Adrenal gland (tissue), 19 donors: ENCODE measurements at places on chromosomes 2 and 18. TPM values are rescaled to one million over a fixed set of nuclear protein-coding genes. Genes with fewer than 3 reads are reported as not detected.

The KIDINS220 gene
- 17.1 TPM for polyA plus RNA-seq

The KIF3C gene
- 2.8 TPM for polyA plus RNA-seq

The CD28 gene
- polyA plus RNA-seq, result 0.13 TPM

The CROCC2 gene
- 0.07 TPM for polyA plus RNA-seq

The ROCK1 gene
- polyA plus RNA-seq, result 32.6 TPM

The NYAP2 gene
- polyA plus RNA-seq, result 0.07 TPM

The CTNNA2 gene
- polyA plus RNA-seq, result 1.1 TPM

The FEV gene
- polyA plus RNA-seq, result 3.5 TPM

The POTEI gene
- not detected for polyA plus RNA-seq

The KIF5C gene
- polyA plus RNA-seq, result 16.0 TPM

The ALS2 gene
- 9.9 TPM for polyA plus RNA-seq

The ICOS gene
- 0.07 TPM for polyA plus RNA-seq

The CHST10 gene
- 9.9 TPM for polyA plus RNA-seq

The ST6GAL2 gene
- polyA plus RNA-seq, result 0.08 TPM

The CCDC150 gene
- 1.4 TPM for polyA plus RNA-seq

The IL18RAP gene
- 0.26 TPM for polyA plus RNA-seq

The STRN gene
- polyA plus RNA-seq, result 2.6 TPM

The CRYGD gene
- polyA plus RNA-seq, result not detected

The KLHL41 gene
- 1.4 TPM for polyA plus RNA-seq

The SULT1C2 gene
- 0.32 TPM for polyA plus RNA-seq

The C1QL2 gene
- polyA plus RNA-seq, result not detected

The XDH gene
- under 0.01 TPM for polyA plus RNA-seq

The ADRA2B gene
- polyA plus RNA-seq, result 1.2 TPM

The FMNL2 gene
- 26.1 TPM for polyA plus RNA-seq

The DUSP11 gene
- 26.3 TPM for polyA plus RNA-seq

The PCARE gene
- 0.03 TPM for polyA plus RNA-seq

The CRYGC gene
- polyA plus RNA-seq, result not detected

The STAT4 gene
- polyA plus RNA-seq, result 5.1 TPM
